Fibroblast of the aortic adventitia (primary cell): ENCODE measurements at places on chromosomes 2 and 18.

GRCh38 chr2:217820904-217821303, 181.9 kb downstream of the TNS1 start:
- no peak for DNase-seq

DNA sequence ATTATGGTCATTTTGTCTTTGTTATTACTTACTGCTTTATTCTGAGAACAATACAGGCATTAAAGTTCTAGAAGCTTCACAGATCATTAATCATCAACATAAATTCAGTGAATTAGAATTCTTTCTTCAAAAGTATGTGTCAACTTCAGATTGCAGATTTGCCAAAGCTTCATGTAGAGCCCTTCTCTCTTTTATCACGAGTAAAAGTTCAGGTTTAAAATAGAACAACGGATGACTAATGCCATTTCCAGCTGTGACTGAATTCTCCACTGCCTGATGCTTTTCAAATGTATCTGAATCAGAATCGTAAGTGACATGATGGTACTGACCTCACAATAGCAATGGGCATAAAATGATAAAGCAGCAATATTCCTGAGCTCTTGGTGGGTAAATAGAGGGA, 116.0 kb downstream of the ABCA12 start:
- DNase-seq: peak; percentile 51

GRCh38 chr2:138930571-138930970, 150.4 kb upstream of the NXPH2 start:
- DNase-seq: no peak

- DNase-seq: no peak
Observed at GRCh38 chr18:46190667-46191066, 86.5 kb downstream of the HAUS1 start.

- no peak for DNase-seq
Observed at GRCh38 chr2:227006189-227006897, 157.7 kb downstream of the COL4A4 start.
